ENCODE measurements at places on chromosomes 3 and 15.

- peak; percentile 56 for DNase-seq
Observed at GRCh38 chr3:14774431-14774830, 44.3 kb upstream of the FGD5 start.

- DNase-seq, result no peak
Observed at GRCh38 chr3:113514265-113514769, 639 bp downstream of the SPICE1 start.

- DNase-seq, result no peak
Observed at GRCh38 chr15:24146251-24146650, 459.1 kb upstream of the NDN start.

GRCh38 chr3:64299206-64299605, 73.9 kb upstream of the PRICKLE2 start:
- no peak for DNase-seq

DNA sequence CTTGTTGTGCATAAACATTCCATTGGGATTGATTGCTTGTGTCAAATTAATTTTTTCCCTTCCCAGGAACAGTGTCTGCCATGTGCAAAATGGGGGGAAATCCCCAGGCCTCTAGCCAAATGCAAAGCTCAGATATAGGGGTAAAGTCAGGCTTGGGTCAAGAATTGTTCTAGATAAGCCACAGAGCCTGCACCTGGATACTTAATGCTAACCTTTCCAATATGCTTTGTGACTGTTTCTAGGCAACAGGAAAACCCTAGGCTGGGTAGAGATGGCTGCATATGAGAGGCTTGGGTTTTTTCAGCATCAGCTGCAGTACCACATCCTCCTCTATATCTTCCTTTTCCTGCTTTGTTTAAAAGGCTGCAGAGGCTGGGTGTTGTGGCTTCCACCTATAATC, 61.9 kb upstream of the ROPN1 start:
- no peak for DNase-seq

- no peak for DNase-seq
Observed at GRCh38 chr3:172634948-172635347, 75.9 kb downstream of the NCEH1 start.

GRCh38 chr3:194714137-194714455, 28.4 kb downstream of the FAM43A start:
- no peak for DNase-seq

DNA sequence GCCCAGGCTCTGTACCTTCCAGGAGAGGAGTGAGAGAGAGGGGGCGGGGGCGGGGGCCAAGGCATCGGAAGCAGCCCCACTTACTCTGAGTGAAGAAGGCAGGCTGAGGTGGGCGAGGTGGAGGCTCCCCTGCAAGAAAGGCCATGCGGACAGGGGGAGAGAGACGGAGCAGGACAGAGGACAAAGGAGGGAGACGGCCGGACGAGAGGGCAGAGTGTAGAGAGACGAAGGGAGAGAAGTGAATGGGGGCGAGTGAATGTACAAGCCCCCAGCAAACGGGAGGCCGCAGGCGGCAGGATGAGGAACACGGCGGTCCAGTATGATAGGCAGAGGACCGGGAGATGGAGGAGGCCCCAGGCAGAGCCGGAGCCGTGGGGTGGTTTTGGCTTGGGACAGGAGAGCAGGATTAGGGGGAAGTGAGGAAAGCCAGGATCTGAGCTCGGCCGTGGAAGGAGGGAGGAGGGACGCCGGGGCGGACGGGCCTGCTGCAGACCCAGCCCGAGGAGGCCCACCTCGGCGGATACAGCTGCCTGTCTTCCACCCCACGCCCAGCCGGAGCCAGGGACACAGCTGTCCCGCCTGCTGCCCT, 38.8 kb downstream of the TNK2 start:
- no peak for DNase-seq

- no peak for DNase-seq
Observed at GRCh38 chr3:82461049-82461889, 699.8 kb upstream of the GBE1 start.

DNA sequence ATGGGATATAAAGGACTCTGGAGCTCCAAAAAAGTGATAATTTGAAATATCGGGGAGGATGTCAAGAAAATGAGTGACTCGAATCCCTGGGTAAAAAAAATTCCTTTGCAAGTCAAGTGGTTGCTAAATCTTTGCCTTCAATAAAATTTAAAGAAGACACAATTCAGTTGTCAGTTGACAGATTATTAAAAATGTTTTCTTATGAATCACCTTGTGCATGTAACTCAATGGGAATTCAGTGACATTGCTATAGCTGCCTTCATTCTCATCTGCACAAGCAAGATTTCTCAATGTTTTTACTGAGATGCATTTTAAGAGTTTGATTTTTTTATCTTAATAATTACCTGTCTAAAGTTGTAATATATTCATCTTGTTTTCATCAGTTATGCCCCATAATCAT, 264.0 kb upstream of the IL12A start:
- no peak for DNase-seq

GRCh38 chr3:197511853-197512635, 43.7 kb downstream of the BDH1 start:
- DNase-seq, result no peak

GRCh38 chr15:70566047-70566835, 197.1 kb downstream of the UACA start:
- peak; percentile 48 for DNase-seq

DNA sequence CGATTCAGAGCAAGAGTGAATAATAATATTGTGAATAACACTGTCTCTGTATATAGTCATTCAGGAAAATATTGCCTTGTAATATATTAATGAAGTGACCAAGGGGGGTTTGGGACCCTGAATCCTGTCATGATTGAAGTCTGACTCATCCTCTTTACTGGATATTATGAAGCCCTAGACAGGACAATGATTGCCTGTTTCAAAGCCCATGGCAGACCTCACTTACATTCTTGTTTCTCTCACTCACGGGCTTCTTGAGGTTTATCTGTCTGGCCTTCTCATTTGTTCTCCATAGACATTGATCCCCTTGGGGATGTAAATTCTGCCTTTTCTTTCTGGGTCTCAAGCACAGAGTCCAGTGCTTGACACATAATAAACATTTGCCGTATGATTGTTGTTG, 449.3 kb upstream of the THRB start:
- no peak for DNase-seq

DNA sequence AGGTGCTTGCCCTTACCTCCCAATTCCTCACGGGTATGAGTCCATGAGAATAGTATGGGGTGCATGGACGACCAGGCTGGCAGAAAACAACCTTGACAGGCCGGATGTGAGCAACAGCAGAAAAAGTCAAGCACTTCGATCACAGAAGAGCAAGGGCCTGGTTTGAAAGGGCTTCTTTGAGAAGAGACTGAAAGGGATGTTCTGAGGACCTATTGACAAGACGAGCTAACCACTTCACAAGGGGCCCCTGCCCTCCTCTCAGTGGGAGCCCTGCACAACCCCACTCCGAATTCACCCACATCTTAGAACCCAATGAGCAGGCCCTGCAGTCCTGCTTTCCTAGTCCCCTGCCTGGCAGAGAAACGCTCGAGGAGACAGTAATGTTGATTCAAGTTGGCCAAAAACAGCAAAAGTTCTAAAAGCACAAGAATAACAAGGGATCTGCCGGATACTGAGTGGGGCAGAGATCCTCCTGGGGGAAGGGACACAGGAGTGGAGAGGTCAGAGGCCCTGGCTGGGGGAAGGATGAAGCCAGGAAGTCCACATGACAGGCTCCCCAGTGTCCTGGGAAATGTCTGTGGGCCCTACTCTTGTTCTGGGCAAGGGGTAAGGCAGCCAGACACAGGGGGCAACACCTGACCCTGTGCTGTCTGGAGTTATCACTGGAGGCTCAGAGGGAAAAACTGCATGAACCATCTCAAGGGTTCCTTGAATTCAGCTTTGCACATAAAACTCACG, 14.8 kb upstream of the CX3CR1 start:
- DNase-seq, result no peak

DNA sequence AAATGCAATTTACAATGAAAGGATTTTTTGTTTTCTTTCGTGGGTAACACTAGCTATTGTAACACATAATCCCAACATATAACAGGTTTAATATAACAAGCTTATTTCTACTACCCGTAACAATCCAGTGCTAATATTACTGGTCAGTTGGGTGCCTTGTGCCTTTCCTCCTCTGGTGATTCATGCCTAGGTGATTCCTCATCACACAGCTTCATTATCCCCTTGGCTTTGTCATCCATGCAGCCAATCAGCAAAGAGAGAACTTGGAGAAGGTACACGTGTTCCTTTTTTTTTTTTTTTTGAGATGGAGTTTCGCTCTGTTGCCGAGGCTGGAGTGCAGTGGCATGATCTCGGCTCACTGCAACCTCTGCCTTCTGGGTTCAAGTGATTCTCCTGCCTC, 30.7 kb downstream of the CHST14 start:
- DNase-seq, result no peak

GRCh38 chr3:60594025-60594424, 657.2 kb downstream of the FHIT start:
- no peak for DNase-seq

DNA sequence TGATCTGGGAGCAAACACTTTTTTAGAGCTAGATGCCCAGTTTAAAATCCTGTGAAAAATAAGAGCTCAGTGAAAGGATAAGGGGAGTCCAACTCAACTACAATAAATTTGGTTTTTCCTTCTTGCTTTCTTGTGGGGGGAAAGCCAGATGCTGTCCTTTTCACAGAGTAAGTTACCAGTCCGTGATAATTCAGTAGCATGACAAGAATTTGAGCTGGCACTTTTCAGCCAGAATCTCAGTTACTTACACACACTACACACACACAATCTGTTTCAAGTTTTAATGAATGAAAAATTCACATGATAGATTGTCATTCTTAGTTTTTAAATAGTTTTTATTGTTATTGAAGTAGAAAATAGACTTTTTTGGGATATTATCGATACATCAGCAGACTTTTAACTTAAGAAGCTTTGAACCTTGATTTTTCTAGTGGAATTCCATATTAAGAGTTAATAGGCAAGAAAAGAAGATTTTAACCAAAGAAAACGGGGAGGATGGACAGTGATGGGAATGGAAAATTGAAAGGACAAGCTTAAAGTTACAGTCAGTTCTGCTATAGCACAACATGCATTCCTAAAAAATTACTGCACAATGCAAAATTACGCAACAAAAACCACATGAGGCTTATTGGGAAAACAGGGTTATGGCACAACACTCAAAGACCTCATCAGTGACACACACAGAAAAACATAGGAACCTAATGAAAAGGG, 47.0 kb downstream of the PSMD6 start:
- DNase-seq, result no peak

GRCh38 chr3:46990573-46991374, 11.3 kb downstream of the NBEAL2 start:
- no peak for DNase-seq

DNA sequence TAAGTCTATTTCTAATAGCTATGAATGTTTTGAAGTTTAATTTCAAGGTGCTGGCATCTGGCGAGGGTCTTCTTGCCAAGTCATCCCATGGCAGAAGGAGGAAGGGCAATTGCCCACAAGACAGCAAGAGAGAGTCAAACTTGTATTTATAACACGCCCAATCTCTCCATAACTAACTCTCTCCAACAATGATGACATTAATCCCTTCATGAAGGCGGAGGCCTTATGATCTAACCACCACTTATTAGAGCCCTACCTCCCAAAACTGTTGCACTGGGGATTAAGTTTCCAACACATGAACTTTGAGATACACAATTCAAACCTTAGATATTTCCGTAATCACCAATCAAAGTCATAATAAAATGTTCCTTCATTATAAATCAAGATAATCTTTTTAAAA, 406.9 kb downstream of the CNTN6 start:
- DNase-seq, result no peak

DNA sequence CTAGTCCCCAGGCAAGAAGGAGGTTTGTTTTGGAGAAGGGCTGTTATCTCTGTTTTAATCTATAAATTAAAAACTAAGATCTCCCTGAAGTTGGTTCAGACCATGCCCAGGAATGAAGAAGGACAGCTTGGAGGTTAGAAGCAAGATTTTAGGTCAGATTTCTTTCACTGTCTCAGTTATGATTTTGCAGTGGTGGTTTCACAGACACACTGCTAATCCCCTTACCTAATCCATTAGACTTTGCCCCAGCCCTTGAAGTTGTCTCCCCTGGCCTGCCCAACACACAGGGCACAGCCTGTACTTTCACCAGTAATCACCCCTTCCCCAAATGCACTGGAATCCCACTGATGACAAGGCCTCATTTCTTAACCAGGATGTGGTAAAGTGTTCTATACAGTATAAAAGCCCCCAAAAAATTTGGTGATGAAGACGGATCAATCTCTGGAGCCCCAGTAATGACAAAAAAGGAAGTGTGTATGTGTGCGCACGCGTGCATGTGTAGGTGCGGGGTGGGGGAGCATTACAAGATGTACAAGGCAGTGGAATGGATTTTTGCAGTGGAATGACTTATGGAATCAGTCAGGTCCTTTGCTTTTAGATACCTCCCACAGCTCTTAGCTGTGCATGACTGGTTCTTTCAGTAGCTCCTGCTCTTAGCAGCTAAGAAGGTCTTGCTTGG, 73.1 kb upstream of the TERB2 start:
- DNase-seq, result no peak

GRCh38 chr3:62100282-62100989, 272.9 kb downstream of the FEZF2 start:
- no peak for DNase-seq

GRCh38 chr3:13526626-13526949, 22.3 kb upstream of the FBLN2 start:
- DNase-seq, result no peak

DNA sequence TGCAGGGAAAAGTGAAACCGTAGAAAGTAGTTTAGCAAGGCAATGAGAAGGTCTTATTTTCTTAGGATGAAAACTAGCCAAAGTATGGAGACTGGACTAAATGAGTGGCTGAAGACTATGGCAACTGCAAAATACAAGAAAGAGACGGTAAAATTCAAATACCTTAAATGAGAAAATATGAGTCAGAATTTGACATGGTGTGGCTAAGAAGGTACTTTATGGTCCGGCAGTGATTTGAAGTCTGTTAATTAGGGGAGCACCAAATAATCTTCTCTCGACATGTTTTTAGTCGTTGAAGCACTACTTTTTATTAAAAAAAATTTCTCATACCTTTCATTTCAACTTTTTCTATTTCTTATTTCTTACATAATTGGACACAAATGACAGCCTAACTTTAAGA, 12.8 kb upstream of the CMC1 start:
- DNase-seq, result no peak

DNA sequence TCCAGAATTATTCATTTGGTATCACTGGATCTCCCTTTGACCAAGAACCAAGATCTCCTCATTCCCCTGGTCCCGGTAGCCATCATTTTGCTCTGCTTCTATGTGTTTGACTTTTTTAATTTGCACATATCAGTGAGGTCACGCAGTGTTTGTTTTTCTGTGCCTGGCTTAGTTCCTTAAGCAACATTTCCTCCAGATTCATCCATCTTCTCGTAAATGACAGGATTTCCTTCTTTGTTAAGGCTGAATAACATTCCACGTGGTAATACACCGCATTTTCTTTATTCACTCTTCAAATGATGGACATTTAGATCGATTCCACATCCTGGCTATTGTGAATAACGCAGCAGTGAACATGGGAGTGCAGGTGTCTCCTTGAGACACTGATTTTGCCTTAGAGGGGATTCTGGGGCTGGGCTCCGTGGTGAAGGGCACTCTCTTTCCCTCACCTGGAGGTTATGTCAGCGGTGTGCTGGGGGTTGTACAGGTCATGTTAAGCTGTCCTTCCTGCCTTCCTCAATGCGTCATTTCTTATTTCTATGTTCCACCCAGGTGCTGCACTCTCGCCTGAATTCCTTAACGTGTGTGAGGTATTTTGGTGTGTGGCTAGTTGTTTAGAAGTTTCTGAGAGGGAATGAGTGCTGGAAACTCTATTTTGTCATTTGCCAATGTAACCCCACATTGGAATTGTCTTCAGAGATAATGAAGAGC, 212.2 kb downstream of the LPP start:
- no peak for DNase-seq

Data from H1 (cell line).